ENCODE measurements at places on chromosomes 12 and 14.

DNA sequence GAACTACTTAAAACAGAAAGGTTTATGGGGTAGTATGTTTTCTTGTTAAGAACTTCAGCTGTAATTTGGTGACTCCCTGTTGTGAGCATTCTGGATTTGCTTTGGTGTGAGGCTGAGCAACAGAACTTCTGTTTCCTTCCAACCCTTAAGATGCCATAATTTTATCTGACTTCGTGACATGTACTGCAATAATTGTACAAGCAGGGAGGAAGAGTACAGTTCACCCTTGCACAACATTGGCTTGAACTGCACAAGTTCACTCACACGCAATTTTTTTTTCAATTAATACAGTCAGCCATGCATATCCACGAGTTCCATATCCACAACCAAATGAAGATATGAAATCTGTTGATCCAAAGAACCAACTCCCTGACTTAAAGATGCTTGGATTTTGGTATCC lies 42.9 kb upstream of the ANKS1B start:
- DNase-seq, result no peak

- DNase-seq, result no peak
Measured at GRCh38 chr14:60346706-60347105, 97.7 kb downstream of the PPM1A start.

DNA sequence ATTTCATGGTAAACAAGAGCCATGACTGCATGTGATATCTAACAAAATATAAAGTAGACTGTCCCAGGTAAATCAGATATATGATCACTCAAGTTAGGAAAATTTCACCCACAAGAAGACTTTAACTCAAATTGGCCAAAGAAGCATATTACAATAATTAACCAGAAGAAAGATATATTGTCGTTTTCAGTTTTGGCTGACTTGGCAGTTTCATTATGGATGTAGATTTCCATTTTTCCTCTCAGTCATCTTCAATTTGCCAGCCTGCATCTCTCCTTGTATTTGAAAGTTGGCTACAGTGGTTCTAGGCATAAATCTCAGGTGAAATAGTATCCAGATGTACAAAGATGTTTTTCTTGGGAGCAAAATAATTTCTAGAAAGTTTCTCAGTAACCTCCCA lies 761.6 kb downstream of the LRFN5 start:
- no peak for DNase-seq

GRCh38 chr12:72491426-72491825 lies 219.3 kb downstream of the TRHDE start:
- DNase-seq, result no peak

DNA sequence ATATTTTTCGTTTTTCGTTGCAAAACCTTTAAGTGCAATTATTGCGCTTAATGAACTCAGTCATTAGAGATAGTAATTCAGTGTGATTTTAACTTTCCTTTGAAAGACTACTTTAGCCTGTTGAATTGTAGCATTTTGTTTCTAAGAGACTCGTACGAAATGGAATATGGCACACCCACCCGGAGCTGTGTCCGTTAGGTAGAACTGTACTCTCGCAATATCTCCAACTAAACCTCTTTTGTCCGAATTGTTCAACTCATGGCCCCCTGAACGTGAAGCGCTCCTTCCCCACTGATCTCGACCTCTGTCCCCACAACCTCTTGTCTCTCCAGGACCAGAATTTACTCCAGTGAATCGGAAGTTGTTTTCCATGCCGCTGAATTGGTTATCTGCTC lies 800 bp downstream of the PCNX4 start:
- DNase-seq, result peak; percentile 15

GRCh38 chr12:29211696-29212095 lies 62.6 kb downstream of the FAR2 start:
- DNase-seq, result no peak

DNA sequence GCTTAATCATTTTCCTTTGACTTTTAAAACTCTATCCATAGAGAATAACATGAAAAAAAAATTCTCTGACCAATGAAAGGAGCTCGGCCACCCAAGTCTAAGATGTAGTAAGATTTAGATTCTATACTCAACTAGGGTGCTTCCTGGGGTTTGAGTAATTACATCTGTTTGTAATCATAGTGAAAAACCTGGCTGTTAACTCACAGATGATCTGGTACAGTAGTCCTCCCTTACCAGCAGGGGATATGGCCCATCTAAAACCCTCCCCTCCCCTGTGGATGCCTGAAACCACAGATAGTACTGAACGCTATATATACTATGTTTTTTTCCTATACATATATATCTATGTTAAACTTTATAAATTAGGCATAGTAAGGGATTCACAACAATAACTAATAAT lies 89.2 kb downstream of the DAAM1 start:
- DNase-seq, result no peak

GRCh38 chr12:115898670-115899069 lies 378.8 kb downstream of the MED13L start:
- DNase-seq, result peak; percentile 7

DNA sequence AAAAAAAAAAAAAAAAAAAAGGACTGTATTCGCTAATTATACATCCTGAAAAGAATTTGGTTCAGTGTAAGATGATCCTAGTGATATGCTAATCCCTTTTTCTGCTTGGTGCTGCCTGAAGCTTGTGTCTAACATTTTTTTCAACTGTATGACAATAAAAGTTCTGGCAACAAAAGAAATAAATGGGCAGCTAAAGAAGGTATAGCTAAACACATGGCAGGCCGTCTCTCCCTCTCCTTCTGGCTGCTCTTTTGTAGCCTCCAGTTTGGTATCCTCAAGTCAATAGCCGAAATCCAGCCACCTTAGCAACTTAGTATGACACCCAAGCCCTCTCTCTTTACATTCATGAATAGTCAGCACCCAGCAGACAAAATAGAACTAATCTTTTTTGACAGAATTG lies 198.3 kb upstream of the OTX2 start:
- no peak for DNase-seq

DNA sequence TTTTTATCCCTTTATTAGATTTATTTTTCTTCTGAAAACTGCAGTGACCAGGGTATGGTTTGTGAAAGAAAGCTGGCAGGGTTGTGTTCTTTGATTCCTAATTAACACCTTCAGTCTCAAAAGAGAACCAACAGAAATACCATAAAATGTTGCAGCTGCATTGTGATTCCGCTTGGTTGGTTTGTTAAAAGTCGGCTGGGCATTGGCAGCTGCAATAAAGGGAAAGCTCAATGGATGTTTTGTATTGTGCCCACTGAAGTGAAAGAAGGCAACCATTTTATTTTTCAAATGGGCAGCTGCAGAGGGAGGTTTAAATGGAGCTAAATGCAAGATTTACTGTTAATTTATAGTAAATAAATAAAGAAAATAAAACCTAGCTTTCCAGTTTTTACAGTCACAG lies 16.7 kb downstream of the LGR5 start:
- DNase-seq, result no peak

DNA sequence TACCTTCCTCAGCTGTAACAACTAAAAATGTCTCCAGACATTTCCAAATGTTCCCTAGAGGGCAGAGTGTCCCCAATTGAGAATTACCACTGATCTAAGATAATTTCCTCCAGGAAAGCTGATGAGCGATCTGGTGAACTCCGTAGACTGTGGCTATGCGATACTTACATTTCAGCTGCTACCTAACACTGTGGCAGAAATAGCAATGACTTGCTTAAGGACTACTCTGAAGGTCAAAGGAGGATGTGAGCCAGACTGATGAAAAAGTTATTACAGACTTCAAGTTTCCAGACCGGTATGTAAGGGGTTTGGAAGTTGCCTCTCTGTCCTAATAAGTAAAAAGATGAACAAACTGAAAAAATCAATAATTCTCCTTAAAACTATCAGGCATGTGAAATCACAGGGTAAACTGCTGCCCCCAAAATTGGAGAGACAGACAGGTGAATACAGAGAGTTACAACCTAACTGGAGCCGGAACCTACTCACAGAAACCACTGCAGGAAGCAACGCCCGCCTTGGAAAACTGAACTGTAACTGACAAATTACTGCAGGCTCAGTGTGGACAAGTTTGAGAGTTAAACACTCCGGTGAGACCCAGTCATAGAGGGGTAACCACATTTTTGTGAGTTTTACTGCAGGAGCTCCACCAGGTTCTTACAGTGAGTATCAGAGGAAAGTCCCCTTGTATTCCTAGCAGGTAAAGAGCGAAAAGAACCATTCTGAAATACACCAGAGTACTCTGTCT lies 60.0 kb upstream of the PARP11 start:
- DNase-seq, result peak; percentile 19

- DNase-seq, result no peak
Measured at GRCh38 chr12:59710004-59710628, 114.3 kb downstream of the SLC16A7 start.

DNA sequence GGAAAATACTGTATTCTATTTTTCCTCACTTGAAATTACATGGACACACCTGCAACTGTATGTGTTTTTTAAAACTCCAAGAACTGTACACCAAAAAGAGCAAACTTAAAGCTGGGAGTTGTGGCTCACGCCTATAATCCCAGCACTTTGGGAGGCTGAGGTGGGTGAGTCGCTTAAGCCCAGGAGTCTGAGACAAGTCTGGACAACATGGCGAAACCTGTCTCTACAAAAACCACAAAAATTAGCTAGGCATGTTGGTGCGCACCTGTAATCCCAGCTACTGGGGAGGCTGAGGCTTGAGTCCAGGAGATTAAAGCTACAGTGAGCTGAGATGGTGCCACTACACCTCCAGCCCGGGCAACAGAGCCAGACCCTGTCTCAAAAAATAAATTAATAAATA lies 95.9 kb downstream of the SINHCAF start:
- no peak for DNase-seq

DNA sequence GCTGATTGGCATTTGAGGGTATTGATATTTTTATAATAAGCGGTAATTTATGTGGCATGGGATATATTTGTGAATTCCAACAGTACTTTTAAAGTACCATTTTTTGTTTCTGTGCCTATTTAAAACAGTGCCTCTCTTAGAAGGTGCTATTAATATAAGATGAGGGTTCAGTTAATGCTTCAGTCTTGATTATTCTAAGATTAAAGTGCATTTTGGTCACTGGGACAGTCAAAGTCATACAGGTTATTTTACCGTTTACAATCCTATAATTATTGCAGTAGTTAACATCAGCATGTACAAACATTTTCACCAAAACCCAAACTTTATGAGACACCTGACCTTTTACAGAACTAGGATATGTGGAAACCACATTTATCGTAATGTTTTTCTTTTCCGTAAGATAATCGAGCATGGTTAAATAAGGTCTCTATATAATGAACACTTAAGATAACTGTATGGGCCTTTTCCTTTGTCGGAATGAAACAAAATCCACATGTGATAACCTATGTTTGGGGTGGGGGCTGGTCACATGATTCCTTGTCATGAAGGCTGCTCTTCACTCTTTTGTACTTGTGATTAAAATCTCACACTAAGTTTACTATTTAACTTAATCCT lies 37.7 kb upstream of the DNM1L start:
- DNase-seq, result no peak
